NT2/D1 (cell line): ENCODE measurements at places on chromosomes 4 and X.
A peak's percentile ranks its signal among the peaks of the same experiment; 100 is the strongest.

- DNase-seq = no peak
These were observed 13.6 kb upstream of the C4orf50 start for GRCh38 chr4:6031846-6032245.

- DNase-seq = no peak
These were observed 218.0 kb upstream of the AGTR2 start for GRCh38 chrX:115952417-115953092.

- no peak for DNase-seq
These were observed 1321.1 kb downstream of the RAPGEF2 start for GRCh38 chr4:160423879-160424451.

GRCh38 chr4:102730968-102731533 lies 29.7 kb downstream of the MANBA start:
- DNase-seq = no peak

GRCh38 chr4:134024251-134024650 lies 177.3 kb downstream of the PABPC4L start:
- DNase-seq = no peak

GRCh38 chr4:122086338-122087065 lies 65.6 kb upstream of the BLTP1 start:
- DNase-seq = no peak

- peak; percentile 42 for DNase-seq
These were observed 12.2 kb upstream of the ODAM start for GRCh38 chr4:70183168-70183939.

DNA sequence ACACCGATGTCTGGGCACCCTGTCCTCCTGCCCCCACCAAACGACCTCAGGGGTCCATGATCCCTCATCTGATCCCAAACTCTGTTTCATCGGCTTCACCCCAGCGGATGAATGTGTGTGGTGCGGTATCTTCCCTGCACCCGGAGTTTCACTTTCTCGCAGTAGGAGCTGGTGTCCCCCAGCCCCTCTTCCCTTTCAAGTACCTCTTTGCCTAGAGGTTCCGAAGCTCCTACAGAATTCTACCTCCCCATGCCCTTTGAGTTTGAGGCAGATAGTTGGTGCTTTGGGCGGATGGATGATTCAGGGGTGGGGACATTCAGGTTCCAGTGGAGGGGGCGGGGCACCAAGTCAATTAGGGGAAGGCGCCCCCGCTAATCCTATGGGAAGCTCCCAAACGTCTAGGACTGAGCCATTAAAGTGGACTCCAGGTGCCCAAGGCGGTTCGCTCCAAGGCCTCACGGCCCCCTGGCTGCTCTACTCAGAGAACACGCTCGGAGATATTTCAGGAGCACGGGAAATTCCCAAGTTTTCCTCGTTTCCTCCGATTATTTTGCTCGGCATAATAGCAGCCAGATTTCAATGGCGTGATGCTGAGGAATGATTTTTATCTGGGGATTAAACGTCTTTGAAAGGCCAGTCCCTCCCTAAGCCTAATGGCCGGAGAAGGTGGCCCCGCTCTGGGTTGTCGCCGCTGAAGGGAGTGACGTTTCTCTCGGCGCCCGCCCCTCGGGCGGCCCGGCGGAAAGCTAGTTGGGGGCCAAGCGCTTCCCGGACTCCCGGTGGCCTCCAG lies 1.3 kb downstream of the MSX1 start:
- no peak for DNase-seq

DNA sequence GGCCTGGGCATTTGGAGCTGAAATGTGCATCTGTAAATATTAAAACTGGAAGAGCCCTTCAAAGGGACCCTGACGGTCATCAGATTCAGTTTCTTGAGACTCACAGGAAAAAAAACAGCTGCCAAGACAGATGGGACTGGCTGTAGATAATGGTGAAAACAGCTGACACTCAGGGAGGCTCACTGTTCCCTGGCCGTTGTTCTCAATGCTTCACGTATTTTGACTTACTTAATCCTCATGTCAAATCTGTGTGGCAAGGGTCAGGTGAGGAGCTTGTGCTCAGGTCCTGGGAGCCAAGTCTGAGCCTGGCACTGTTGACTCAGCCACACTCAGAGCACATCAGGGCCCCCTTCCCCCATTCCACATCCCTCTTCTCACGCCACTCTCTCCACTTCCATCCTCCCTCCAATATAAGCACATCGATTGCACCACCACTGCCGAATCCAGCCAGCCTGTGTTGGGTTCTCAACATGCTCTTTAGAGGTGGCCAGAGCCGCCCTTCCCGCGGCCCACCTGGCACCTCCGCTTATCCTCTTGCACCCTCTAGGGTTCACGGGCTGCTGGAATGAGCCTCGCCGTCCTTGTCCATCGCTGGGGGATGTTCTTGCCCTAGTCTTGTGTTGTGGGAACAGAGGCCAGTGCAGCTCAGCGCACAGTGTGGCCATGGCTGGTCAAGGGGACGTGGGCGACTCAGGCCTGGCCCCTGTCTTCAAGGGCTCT lies 40.1 kb downstream of the EVC start:
- DNase-seq = no peak

DNA sequence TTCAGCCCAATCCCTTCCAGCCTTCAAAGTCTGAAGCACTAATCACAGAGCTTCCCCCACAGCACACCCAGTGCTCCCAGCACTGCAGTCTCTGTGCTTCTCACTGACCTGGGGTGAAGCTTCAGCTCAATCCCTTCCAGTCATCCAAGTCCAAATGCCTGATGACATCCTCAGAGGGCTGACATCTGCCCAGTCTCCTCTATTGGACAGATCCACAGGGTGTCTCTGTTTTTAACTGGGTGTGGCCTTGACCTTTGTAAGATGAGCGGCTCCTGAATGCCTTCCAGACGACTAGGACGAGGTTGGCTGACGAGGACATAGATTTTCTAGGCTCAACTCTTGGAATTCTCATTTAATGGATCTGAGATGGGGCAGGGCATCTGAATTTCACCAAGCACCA lies 7.6 kb upstream of the SLC2A9 start:
- DNase-seq = no peak

DNA sequence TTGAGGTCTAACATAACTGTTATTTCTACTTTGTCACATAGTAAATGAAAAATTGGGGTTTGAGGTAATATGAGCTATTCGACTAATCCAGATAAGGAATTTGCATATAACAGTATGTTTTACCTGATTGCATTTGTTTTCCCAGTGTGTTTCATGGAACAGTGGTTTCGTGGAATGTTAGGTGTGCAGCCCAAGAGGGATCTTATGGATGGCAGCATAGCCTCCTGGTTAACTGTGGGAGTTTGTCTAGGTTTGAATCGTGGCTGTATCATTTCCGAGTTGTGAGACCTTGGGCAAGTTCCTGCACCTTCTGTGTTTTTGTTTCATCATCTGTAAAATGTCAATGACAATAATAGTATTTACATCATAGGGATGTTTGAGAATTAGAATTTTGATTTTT lies 7.9 kb downstream of the BMPR1B start:
- no peak for DNase-seq

- no peak for DNase-seq
These were observed 289.8 kb upstream of the STS start for GRCh38 chrX:6857749-6858148.

GRCh38 chr4:143186649-143187048 lies 1.9 kb downstream of the USP38 start:
- DNase-seq = no peak

GRCh38 chr4:134421734-134422133 lies 220.1 kb upstream of the PABPC4L start:
- no peak for DNase-seq

GRCh38 chrX:148536961-148537360 lies 36.5 kb downstream of the AFF2 start:
- DNase-seq = no peak

GRCh38 chr4:87574996-87575395 lies 33.3 kb upstream of the DSPP start:
- no peak for DNase-seq

GRCh38 chr4:98383431-98384106 lies 122.4 kb downstream of the RAP1GDS1 start:
- no peak for DNase-seq

DNA sequence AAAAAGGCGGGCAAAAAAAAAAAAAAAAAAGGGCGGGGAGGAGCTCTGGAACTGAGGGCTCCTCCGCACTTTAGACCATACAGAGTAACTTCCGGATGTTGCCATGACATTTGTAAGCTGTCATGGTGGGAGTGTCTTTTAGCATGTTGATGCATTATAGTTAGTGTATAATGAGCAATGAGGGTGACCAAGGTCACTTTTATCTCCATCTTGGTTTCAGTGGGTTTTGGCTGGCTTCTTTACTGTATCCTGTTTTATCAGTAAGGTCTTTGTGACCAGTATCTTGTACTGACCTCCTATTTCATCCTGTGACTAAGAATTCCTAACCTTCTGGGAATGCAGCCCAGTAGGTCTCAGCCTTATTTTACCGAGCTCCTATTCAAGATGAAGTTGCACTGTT lies 193.4 kb downstream of the UGT8 start:
- no peak for DNase-seq

GRCh38 chrX:118702741-118703140 lies 24.7 kb upstream of the IL13RA1 start:
- no peak for DNase-seq

- DNase-seq = no peak
These were observed 13.2 kb upstream of the HCCS start for GRCh38 chrX:11097933-11098332.

- peak; percentile 50 for DNase-seq
These were observed 66.3 kb downstream of the TSPAN7 start for GRCh38 chrX:38627683-38628082.

- no peak for DNase-seq
These were observed 3.9 kb upstream of the CXCL13 start for GRCh38 chr4:77601614-77602187.

- DNase-seq = no peak
These were observed 20.2 kb downstream of the SYAP1 start for GRCh38 chrX:16739574-16739973.

- no peak for DNase-seq
These were observed 27.7 kb downstream of the CD99 start for GRCh38 chrX:2718821-2719220.
